ENCODE measurements at places on chromosomes 5 and 9. TPM values are rescaled to one million over a fixed set of nuclear protein-coding genes. Genes with fewer than 3 reads are reported as not detected.

The FOXD1 gene
- total RNA-seq: 0.13 TPM

The SMIM27 gene
- total RNA-seq: 5.3 TPM

The PTGDS gene
- total RNA-seq: 0.25 TPM

The ANKRD34B gene
- not detected for total RNA-seq

The ADAMTS16 gene
- not detected for total RNA-seq

The PDE8B gene
- total RNA-seq: under 0.01 TPM

The SLIT3 gene
- total RNA-seq: under 0.01 TPM

The ZBTB6 gene
- total RNA-seq: 10.7 TPM

The PALM2AKAP2 gene
- total RNA-seq: under 0.01 TPM

The OBP2B gene
- total RNA-seq: not detected

The SLC23A1 gene
- not detected for total RNA-seq

The ACTBL2 gene
- total RNA-seq: not detected

The CTXN3 gene
- not detected for total RNA-seq

The RETREG1 gene
- not detected for total RNA-seq

The PDLIM4 gene
- 26.7 TPM for total RNA-seq

The CDC20B gene
- total RNA-seq: not detected

The PPP3R2 gene
- total RNA-seq: not detected

The CCNI2 gene
- total RNA-seq: under 0.01 TPM

The NR5A1 gene
- not detected for total RNA-seq

The PCDHA1 gene
- total RNA-seq: not detected

The TXN gene
- total RNA-seq: 252 TPM

The PCDHB11 gene
- 0.13 TPM for total RNA-seq

The FAM153A gene
- not detected for total RNA-seq

The C5orf63 gene
- 1.2 TPM for total RNA-seq

The GABRA6 gene
- total RNA-seq: not detected

The ENC1 gene
- total RNA-seq: 44.5 TPM
